ENCODE measurements at places on chromosomes 5 and 9.

DNA sequence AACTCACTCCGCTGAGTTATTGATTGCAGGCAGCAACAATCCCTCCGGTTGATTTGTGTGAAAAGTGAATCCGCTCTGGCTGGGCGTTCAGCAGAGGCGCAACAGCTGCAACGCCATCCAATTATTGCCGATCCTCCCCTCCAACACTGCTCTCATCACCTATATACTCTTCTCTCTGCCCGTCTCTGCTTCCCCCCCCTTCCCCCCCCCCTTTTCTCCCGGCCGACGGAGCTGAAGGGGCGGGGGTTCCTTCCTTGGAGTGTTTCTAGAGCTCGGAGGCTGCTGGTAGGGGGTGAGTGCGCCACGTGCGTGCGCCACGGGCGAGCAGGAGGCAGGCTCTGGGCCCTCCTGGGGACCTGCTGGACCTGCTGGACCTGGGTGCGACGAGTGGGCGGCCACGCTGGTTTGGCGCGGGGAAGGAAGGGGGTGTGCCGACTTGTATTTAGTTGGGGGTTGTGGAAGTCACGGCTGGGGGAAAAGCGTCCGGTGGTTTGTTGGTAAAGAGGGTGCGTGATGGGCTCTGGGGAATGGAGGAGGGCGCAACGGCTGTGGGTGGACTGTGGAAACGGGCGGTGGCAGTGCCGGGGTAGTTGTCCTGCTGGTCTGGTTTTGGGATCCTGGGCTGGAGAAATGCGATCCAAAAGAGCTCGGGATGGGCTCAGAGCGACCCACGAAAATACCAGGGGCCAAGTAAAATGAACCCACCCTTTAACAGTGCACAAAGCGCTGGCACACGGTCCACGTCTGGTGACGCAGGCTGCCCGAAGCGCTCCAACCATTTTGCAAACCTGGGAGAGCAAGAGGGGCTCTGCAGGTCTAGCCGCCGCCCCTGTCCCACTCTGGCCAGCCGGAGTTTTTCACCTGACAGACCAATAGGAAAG, 6.4 kb upstream of the MEF2C start:
- DNase-seq = peak; percentile 85

GRCh38 chr9:133991214-133991921, 756 bp downstream of the VAV2 start:
- no peak for DNase-seq

GRCh38 chr9:92191801-92192200, 76.6 kb upstream of the SPTLC1 start:
- DNase-seq = no peak

- DNase-seq = no peak
These were observed 21.7 kb upstream of the SPDL1 start for GRCh38 chr5:169561893-169562292.

- DNase-seq = no peak
These were observed 21.5 kb upstream of the NEUROG1 start for GRCh38 chr5:135557076-135557838.

- no peak for DNase-seq
These were observed 1.7 kb downstream of the PRKAA1 start for GRCh38 chr5:40796487-40796889.

DNA sequence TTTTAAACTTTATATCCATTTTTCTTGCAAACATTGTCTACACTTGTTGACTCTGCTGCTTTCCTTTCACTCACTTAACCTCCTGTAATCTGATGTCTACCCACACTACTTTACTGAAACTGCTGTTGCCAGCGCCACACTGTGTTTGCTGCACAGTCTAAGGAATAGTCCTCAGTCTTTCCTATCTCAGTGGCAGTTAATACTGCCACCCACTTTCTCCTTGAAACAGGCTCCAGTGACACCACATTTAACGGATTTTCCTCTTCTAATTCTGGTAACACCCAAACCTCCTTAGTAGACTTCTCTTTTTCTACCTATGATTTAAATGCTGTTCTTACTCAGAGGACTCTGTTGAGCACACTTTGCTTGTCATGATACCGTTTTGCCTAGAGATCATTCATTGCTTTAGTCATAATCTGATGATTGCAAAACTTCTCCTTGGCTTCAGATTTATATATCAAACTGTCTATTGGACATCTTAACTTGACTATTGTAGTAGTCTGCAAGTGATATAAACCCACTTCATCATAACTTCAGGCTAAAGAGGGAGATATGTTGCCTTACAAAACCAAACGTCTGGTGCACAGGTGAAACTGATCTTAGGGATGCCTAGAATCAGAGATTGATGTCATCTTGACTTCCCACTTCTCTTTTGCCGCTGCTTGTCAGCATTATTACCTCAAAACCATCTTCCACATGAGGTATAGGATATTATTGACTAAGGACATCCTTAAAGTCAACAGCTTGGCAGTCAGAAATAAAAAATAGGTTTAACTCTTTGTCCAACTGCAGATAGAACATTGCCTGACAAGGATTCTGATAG, 94.1 kb downstream of the CDC42SE2 start:
- DNase-seq = no peak

DNA sequence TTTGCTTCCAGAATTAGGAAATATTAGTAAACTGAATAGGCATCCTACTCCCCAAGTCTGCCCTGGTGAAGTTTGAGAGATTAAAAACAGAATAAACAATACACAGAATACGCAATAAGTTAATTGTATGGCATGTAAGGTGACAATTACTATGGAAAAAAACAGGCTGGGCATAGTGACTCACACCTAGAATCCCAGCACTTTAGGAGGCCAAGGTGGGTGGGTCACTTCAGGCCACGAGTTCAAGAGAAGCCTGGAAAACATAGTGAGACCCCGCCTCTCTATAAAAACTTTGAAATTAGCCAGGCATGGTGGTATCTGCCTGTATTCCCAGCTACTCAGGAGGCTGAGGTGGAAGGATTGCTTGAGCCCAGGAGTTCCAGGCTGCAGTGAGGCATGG, 64.2 kb upstream of the SUSD1 start:
- no peak for DNase-seq

DNA sequence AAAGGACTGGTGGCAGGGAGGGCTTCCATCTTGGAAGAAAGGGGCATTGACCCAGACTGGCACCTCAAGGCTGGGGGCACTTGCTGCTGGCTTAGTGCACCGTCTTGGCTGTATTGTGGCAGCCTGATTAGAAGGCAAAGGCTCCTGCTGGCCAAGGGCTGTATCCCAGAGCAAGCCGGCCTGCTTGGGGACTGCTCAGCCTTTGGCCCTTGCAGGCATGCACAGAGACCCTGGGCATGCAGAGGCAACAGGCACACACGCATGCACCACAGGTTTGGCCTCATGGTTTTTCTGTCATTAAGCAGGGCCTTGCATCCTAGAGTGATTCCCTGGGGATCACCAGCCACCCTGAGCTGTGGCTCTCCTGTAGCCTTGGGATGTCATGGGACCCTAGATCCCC, 29.0 kb downstream of the PITX1 start:
- DNase-seq = no peak

- DNase-seq = no peak
These were observed 57.1 kb upstream of the GLRX start for GRCh38 chr5:95879661-95880060.

DNA sequence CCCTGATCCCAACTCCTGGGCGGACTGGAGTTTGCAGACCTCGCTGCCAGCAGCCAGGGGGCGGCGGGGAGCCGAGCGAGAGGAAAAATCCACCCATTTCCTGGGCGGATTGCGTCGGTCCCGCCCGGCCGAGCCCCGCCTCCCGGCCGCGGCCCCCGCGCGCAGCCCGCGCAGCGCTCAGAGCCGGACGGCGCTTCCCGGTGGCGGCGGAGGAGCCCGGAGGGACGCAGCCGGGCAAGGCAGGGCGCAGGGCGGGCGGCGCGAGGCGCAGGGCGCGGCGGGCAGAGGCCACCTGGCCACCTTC, at the start of gene OLFM1:
Gene OLFM1, plus strand, starts transcription at position 180 of the 304 bp plus-strand sequence. CDS start 322 bp downstream, outside the sequence.
- DNase-seq = peak; percentile 77

- DNase-seq = no peak
These were observed 114.0 kb upstream of the MTAP start for GRCh38 chr9:21688108-21689102.

DNA sequence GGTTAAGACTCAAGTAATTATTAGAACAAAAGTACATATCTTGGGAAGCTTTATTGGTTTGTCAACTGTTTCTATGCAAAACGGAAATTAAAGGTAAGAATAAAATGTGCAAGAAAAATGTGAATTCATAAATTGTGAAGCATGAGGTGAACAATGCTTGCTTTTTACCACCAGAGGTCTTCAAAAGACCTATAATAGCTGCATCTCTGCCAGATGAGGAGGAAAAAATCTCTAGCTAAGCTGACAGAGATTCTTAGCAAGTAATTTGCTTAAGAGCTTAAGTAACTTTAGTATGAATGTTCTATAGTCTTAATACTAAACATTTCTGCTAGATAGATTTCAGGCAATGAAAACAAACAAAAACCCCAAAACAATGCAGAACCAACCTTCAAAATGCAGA, 54.1 kb downstream of the MRPS30 start:
- no peak for DNase-seq

DNA sequence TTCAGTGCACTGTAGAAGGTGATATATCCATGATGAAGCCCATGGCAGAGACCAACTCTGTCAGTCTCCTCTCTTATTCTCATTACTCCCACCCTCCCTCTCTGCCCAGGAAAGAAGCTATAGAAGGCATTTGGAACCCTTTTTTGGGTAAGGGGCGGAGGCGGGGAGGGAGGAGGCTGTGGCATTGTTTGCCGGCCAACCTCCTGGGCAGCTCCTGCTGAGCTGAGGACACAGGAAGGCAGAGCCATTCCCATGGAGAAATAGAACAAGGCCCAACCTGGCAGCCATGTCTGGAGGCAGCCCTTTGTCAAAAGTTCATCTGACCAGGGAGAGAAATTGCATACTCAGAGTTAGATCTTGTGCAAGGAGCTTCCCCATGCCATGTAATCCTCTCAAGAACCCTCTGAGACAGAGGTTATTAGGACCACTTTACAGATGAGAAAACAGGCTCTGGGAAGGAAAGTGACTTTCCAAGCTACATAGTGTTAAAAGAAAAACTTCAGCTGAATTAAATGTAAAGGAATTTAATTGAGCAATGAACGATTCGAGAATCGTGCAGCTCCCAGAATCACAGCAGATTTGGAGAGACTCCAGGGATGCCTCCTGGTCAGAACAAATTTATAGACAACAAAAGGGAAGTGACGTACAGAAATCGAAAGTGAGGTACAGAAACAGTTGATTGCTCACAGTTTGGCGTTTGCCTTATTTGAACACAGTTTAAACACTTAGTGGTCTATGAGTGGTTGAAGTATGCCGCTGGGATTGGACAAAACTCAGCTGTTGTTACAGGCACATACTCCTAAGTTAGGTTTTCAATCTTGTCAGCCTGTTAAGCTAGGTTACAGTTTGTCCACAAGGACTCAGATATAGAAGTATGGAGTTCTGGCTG, 158.6 kb downstream of the MELK start:
- DNase-seq = no peak

GRCh38 chr9:117074784-117075520, 339.9 kb downstream of the ASTN2 start:
- no peak for DNase-seq

DNA sequence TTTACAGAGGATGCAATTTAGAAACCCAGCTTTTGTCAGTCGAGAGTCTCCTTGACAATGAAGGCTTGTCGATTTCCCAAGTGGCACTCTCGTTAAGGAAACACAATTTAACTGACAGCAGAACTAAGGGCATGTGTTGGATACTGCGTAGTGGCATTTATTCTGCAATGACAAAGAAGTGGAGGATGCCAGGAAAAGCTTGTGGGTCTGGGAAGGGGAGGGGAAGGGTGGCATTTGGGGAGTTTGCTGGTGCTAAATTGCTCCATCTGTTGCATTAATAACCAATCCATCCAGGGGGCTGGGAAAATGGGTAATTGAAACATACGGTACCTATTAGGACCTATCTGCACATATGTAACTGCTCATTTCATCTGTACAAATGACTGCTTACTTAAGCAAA, 190.6 kb downstream of the NSG2 start:
- no peak for DNase-seq

DNA sequence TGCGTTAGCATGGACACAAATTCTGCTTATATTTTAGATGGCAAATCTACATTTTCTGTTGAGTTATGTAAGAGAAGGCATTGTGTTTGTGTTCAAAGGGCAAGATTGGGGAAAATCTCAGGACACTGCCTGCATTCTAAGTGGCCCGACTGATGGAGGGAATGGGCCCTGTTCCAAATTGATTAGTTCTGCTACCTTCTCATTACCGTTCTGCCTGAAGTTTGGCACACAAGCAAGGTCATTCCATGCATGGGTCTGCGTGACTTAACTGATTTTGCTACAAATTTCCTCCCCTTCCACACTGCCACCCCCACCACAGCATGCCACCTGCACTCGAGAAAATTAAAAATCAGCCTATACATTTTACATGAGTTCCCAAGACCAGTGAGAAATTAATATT, 409.9 kb downstream of the BRINP1 start:
- DNase-seq = no peak

All from left forelimb (tissue), 1 donor.